ENCODE measurements at places on chromosomes 5 and 9.
A peak's percentile ranks its signal among the peaks of the same experiment; 100 is the strongest.

DNA sequence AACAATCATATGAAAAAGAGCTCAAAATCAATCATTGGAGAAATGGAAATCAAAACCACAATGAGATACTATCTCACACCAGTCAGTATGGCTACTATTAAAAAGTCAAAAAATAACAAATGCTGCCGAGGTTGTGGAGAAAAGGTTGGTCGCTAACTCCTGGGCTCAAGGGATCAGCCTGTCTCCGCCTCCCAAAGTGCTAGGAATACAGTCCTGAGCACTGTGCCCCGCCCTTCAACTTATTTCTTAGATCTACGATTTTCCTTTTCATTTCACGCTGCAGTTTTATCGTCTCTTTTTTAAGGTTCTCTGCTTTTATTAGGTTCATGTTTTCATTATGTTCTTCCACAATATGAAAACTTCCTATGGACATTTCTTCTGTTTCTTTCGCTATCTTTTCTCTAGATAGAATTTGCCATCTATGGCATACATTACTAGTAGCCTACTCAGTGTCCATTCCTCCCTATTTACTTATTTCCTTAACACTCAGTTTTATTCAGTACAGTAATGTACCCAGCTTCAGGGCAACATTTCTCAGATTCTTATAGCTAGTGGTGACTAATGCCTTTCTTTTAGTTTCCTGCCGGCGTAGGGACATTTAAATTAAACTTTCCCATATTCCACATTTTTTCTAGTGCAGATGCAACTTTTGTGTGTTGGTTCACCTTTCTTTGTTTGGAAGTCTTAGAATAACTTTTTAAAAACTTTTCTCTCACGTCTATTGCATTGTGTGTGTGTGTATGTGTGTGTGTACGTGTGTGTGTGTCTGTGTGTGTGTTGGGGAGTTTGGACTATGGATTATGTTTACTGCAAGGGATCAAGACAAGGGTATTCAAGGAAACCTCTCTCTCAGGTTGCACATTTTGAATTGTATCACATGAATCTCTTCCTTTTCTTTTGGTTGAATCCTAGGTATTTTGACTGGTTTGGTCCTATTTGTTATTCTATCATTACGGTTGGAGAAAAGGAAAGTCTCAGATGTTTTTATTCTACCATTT is 21.6 kb upstream of the FBN2 start:
- no peak for DNase-seq

GRCh38 chr9:70947086-70947485 is 174.3 kb downstream of the TRPM3 start:
- DNase-seq: peak; percentile 44

DNA sequence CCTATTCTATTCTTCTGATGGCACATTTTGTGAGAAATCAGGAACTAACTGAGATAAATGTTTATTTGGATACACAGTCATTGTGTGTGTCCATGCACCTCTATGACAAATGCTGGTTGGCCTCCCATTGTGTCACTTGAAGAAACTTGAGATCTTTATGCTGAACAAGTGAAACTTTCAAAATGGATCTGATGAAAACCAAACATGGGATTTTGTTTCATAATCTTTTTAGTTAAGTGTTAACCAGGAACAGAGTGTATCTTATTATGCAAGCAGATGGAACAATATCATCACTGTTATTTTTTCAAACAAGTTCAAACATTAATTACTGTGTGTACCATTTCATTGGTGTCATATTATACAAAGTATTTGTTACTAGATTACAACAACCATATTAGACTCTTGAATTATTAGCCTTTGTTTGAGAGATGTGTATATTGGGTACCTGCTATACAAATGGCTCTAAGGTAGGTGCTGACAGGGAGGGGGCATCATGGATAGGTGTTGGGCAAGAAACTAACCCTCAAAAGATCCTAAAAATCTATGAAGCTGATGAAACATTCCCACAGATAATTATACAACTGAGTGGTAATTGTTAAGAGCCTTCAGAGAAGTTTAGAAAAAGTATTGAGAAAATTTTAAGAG is 159.8 kb downstream of the PALM2AKAP2 start:
- no peak for DNase-seq

DNA sequence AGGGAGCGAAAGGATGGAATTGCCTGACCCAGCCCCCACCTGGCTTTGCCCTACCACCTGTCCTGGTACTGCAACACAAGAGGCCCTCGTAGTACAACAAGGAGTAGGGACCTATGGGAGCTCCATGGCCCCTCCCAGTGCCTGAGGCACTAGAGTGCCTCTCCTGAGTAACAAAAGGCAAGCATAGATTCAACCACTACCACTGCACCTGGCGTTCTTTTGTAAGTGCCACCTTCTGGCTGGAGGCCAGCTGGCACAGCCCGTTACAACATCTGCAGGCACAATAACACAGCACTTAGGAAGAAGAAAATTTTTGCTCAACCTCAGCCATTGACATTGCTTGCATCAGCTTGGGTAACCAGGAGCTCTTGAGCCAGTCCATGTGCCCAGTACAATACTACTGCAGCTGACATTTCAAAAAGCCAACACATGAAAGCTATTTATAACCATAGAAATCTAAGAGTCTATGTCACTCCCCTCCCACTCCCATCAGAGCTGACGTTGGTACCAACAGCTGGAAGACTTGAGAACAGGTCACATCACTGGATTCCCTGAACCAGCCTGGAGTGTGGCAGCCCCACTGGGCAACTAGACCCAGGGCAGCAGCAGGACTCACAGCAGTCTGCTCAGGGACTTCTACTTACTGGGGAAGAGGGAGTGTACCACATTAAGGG is 17.7 kb upstream of the FAM174A start:
- no peak for DNase-seq

- no peak for DNase-seq
Measured at GRCh38 chr9:138116521-138116920, 238.9 kb downstream of the CACNA1B start.

DNA sequence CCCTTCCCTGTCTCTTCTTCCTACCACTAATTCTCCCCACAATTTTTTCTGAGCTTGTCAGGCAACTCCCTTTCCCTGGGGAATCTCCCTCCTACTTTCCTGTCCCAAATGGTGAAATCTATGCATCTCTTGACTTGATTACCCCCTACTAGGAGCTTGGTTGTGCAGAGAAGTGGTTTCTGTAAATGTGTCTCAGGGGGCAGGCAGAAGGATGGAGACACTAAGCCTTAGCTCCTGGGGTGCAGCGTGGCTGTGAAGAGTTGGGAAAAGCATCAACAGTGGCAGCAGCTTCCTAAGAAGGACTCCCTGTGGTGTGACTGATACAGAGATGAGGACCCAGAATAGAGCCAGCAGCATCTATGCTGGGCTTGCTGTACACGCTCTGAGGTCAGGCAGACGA is 62.3 kb downstream of the NRG2 start:
- DNase-seq: no peak

DNA sequence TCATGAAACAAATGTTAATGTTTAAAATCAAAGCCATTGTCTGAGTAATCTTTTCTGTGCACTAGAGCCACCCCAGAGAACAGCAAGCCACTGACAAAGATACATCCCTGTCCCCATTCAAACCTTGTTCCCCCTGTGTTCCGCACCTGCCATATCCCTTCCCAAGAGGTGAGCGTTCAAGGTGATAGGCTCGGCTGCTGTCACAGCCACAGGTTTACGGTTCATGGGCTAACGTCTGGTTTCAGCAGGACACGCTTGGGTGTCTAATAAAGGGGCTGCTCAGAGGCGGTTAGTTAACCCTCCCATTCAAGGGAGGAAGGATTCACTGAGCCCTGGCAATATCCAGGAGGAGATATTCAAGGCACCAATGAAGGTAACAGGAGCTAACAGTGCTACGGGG is 24.5 kb upstream of the LAMC3 start:
- no peak for DNase-seq

DNA sequence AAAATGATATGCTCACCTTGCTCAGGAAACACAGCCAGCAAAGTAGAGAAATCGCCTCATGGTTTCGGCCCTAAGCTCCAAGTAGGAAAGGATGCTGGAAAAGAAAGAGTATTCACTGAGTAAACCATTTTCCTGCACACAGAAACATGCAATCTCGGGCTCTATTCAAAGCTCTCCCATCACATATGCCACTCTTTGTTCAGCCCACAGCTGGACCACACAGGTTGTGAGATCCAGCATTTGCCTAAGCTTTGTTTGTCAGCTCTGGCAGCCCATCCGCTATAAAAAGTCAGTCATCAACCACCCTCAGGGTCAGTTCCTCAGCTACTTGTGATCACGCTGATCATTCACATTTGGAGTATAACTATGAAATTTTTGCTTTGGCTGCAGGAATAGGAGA is 96.5 kb upstream of the SMARCA2 start:
- no peak for DNase-seq

DNA sequence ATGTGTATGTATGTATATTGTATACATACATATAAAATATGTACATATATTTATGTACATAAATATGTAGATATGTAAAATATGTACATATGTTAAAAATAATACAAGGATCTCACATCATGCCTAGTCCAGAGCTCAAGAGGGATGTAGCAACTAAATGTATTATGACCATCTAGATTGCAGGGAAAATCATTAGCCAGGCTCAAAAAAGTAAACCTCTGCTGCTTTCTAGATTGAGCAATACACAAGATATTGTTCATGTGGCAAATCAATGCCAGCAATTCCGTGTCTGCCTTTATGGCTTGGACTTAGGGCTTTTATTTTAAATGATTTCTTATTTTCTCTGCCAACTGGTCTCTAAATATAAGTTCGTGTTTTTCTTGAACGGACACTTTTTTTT is 65.2 kb downstream of the RAI14 start:
- DNase-seq: no peak

DNA sequence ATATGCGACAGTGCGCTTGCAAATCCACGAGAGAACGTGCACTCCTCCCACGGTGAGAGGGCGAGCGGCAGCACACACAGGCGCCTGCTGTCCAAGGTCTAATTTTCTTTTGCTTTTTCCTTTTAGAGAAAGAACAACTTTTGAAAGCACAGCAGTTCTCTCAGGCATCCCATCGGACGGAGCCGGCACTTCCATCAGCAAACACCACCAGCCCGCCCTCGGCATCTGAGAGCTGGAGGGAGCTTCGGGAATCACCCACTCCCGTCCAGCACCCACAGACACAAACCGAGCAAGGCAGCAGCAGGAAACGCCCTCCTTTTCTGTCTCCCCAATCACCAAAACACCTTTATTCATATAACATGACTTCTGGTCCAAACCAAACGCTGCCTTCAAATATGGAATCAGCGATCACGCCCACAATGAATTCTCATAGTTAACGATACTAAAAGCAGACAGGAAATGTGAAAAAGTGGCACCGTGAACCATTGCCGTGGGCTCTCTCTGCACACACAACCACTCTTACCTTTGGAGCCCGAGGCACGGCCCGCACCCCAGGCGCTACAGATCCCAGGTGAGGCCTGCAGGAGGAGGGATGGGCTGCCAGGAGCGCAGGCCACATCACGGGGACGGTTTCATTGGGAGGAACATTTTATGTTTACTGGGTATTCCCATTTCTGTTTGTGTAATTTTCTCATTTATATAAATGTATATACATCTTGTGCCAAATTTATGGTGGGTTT is 14.2 kb downstream of the LPCAT1 start:
- no peak for DNase-seq

DNA sequence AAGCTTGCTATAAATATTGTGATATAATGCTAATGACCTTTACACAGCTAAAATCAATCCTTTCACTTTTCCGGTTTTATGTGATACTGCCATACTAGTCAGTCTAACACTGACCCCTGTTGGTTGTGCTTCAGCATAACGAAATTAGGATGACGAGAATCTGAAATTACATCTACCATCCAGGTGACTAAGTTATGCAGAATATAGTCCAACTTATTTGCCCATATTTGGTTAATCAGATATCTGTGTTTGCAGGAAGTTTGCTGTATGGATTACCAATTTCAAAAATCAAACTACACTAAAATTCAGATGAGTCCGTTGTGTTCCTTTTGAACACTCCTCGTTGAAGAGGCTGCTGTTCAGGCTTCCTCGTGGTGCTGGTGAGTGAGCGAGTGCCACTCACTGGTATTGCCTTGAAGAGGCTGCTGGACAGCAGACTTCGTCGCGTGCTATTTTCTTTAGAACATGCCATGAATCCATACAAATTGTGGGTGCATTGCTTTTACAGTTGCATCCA is 32.5 kb downstream of the TENT4A start:
- peak; percentile 60 for DNase-seq

DNA sequence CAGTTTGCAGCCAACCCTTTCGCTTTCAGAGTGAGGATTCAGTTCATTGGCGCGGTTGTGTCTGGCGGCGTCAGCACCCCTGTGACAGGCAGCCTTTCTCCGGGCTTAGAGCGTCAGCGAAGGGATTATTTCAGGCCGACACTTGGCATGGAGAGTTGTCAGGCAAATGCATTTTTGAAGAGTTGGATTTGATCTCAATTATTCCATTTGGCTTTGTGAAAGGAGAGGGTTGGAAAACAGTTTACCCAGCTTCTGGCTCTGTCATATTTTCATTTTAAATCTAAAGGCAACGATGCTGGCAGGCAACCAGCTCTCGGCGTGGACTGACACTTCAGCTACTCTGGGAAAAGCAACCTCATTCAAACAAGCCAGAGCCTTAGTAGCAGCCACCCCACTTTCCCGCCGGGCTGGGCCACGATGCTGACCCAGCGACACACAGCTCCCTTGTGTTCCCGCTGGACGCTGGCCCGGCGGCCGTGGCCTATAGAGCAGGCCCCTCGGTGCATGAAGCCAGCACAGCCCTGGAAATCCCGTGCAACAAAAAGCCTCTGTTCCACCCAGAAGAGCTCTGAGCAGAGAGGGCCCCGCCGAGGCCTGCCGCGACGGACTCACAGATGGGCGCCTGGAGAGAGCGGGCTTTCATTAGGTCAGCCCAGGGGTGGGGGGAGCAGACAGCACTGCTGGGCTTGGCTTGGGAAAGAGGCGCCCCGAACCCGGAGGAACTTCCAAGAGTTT is 28.9 kb upstream of the LPCAT1 start:
- no peak for DNase-seq

DNA sequence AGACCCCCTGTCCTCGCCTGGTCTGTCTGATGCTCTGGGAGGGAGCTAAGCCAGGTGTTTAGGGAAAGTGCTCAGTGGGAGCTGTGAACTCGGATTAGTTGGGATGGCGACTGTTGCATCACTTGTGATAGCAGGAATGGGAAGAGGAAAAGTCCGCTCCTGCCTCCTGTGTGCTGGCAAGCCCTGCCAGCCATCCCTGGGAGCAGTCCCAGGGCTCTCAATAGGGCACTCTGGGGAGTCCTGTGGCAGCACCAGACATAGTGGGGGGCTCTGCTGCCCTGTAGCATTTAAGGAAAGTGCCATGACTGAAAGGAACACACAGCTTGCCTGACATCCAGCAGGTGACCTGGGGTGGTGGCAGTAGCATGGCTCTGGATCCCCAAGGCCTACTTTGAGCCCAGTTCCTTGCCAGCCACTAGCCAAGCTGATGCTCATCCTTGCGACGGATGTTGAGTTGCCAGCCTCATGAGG is 81.5 kb downstream of the AMBP start:
- DNase-seq: no peak

DNA sequence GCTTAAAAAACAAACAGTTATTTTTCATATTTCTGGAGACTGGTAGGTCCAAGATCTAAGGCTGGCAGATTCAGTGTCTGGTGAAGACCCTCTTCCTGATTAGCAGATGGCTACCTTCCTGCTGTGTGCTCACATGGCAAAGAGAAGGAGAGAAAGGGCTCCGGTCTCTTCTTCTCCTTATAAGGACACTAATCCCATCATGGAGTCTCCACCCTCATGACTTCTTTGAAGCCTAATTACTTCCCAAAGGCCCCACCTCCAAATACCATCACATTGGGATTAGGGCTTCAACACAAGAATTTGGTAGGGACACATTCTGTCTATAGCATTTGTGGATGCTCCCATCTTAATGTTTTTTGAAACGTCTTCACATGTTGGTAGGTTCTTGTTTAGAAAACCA is 391.1 kb downstream of the TMEM161B start:
- no peak for DNase-seq

All from M059J (cell line).